ENCODE measurements at places on chromosomes 1 and 21. TPM values are rescaled to one million over a fixed set of nuclear protein-coding genes. Genes with fewer than 3 reads are reported as not detected.

GRCh38 chr1:205545001-205545919, 40.8 kb downstream of the CDK18 start:
- DNase-seq: no peak

- DNase-seq: no peak
Observed at GRCh38 chr1:212970085-212970484, 19.7 kb downstream of the VASH2 start.

- no peak for DNase-seq
Observed at GRCh38 chr1:64856553-64856952, 109.8 kb downstream of the JAK1 start.

The CSF3R gene
- 2.0 TPM for polyA plus RNA-seq

The OR14K1 gene
- polyA plus RNA-seq: not detected

All from heart right ventricle (tissue), 16 donors.